Activated CD4-positive, alpha-beta T cell treated with anti-CD3 and anti-CD28 coated beads for 24 hours (primary cell): ENCODE measurements at places on chromosomes 5 and 9.

GRCh38 chr5:127324756-127325155 is 34.2 kb downstream of the MEGF10 start:
- no peak for DNase-seq

GRCh38 chr5:173318881-173319620 is 9.2 kb downstream of the STC2 start:
- DNase-seq, result no peak

DNA sequence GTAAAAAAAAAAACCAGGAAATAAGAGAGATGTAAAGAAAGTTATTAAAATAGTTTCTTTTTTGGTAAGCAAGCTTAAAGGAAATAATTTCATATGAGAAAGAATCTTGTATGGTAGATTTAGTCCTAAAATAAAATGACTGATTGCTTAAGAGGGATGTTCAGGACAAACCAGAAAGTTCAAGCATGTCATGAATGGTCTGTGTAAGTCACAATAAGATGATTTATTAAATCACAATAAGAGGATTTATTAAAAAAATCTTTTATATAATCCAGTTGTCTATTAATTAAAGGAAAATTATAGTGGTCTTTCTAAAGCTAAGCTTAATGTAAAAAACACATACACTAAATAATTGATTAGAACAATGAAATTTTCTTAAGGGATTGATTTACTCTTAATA is 91.8 kb upstream of the OR13F1 start:
- no peak for DNase-seq

DNA sequence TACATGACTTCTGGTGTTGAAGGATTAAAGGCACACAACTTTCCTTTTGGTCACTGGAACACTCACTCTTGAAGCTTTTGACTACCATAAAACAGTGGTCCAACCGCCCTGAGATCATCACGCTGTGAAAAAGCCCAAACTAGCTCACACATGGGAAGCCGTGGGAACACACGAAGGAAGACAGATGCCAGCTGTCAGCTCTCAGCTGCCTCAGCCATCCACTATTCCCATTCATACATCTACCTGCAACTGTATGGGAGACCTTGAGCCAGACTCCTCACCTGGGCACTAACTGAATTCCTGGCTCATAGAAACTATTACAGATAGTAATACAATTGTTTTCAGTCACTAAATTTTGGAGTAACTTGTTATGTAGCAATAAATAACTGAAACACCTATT is 246.1 kb downstream of the MSX2 start:
- DNase-seq, result no peak

DNA sequence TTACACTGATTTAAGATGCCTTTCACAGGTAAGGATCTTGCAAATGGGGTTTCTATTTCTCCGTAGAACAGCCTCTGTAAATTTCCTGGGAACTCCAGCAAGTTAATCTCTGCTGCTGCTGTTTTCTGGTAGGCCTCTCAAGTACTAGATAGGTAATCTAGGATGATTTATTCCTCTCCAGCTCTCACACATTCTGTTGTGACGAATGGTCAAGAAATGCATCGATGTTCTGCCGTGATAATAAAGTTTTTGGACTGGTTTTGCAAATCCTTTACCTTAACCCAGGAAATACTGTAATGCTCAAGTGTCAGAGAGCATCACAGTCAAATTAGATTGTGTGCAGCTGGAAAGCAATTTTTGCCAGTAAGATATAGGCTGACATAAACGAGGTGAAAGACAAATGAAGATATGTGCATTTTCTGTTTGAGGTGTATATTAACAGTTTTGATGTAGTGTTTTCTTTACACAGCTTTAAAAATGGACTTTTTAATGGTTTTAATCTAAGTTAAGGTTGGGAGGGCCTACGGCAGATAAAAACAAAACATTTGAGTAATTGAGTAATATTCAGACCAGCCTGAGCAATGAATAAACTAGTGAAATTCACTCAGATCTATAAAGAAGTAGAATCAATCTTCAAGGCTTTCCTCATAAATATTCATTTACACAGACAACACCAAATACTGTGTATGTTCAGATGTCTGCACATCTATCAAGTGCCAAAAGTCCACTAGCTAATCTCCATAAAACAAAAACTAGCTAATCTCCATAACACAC is 300.6 kb upstream of the EDIL3 start:
- no peak for DNase-seq

- no peak for DNase-seq
Observed at GRCh38 chr5:74149395-74149794, 491.1 kb downstream of the ENC1 start.

- no peak for DNase-seq
Observed at GRCh38 chr9:126488310-126488709, 125.4 kb upstream of the LMX1B start.

DNA sequence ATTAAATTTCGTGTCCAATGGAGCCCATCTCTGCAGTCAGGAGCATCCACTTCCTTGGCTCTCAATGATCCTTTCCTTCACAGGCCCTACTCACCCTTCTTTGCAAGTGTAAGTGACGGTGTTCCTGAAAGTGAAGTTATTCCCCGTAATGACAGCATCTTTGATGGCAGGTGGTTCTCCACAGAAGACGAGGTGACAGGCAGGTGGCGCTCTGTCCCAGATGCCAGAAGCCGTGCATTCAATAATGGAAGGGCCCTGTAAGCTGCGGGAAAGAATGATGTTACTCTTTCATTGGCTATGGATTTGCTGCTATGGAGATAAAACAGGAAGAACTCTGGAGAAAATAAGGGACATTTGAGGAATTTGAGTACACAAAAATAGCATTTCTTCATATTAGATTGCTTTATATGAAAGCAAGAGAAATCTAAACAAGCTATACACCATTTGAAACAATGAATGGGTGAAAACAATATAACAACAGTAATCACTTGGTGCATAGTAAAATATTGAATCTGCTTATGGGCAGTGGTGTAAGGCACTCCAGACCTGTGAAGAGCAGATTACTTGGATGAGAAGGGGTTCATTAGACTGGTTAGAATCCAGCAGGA is 89.9 kb upstream of the TXNDC8 start:
- no peak for DNase-seq
